ENCODE measurements at places on chromosomes 2 and 18. TPM values are rescaled to one million over a fixed set of nuclear protein-coding genes. Genes with fewer than 3 reads are reported as not detected.

The RTKN gene
- total RNA-seq, result 5.0 TPM

DNA sequence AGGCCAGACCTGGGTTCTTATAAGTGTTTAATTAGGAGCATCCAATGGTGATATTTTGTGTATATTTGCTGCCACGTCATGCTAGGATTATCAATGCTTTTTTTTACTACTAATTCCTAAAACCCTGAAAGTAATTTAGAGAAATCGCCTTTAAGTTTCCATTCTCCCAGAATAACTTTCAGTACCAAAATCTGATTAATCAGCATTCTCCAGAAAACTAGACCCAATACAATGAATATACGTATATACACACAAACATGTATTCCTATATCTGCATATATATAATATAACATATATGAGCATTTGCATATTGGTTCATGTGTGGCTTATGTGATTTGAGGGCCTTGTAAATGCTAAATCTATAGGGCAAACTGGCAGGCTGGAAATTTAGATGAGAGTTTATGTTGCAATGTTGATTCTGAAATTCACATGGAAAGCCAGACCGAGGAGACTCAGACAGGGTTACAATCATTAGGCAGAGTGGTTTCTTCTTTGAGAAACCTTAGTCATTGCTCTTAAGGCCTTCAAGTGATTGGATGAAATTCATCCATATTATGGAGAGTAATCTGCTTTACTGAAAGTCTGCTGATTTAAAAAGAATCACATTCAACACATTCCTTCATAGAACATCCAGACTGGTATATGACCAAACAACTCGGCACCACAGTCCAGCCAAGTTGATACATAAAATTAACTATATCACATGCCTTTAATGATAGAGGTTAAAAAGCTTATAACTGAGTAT is 65.9 kb upstream of the RGPD4 start:
- no peak for DNase-seq

The LRRTM4 gene
- total RNA-seq, result 0.16 TPM

The TRIM43 gene
- total RNA-seq, result not detected

Measured in spleen (tissue), 13 donors.